Natural killer cell (primary cell): ENCODE measurements at places on chromosomes 13 and 19. TPM values are rescaled to one million over a fixed set of nuclear protein-coding genes. Genes with fewer than 3 reads are reported as not detected.

GRCh38 chr13:35530147-35530546 is 53.7 kb upstream of the MAB21L1 start:
- DNase-seq = no peak

GRCh38 chr13:20222553-20222952 is 9.6 kb downstream of the GJB6 start:
- no peak for DNase-seq

- no peak for DNase-seq
Measured at GRCh38 chr19:38993271-38993670, 17.7 kb upstream of the FBXO17 start.

GRCh38 chr13:47112205-47112902 is 215.5 kb upstream of the HTR2A start:
- DNase-seq = no peak

DNA sequence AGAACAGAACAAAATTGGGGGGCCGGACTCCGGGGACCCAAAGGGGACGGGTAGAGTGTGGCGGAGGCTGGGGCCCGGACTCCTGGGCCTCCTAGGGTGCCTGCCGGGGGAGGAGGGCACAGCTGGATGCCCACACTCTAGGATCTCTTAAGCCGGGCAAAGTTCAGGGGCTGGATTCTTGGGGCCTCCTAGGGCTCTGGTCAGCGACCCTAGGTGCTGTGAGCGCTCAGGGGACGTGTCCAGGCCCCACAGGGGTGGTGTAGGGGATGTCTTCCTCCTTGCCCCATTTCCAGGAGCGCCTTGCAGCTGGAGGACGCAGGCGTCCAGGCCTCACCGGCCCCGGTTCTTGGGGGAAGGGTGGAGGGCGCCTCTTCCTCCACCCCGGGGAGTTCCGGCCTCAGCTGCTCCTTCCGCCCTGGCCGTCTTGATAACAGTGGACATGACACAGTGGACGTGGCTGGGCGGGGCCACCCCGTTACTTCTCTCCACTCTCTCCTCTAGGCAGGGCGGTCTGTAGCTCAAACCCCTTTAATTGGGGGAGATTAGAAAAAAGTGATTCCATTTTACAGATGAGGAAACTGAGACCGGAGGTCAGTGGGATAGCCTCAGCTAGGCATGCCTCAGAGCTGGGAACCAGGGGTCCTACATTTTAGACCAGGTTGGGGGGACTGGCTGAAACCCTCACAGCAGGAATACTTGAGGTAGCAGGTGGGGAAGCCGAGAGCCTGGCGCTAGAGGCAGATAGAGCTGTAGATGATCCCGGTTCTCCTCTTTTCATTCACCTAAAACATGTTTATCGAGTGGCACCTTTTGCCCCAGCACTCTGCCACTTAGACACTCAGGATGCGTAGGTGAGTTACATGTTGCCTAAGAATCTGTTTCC is 705 bp downstream of the STXBP2 start:
- DNase-seq = peak; percentile 39

GRCh38 chr13:109784590-109785140 is 1.7 kb downstream of the IRS2 start:
- peak; percentile 79 for DNase-seq

DNA sequence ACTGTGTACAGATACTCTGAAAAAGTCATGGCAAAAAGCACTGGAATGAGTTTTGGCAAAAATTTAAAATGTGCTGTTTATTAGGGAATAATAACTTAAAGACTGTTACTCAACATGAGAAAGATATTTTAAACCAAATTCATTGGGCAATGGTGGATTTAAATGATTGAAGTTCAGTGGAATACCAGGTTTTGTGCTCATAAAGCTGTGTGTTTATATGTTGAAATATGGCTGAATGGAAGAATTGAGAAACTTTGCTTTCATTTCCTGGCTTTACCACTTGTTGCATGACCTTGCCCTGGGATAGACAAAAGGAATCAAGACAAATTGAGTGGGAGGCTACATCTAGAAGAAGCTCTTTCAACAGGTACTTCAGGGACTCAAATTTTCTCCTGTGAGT is 246.4 kb downstream of the GPC5 start:
- no peak for DNase-seq

DNA sequence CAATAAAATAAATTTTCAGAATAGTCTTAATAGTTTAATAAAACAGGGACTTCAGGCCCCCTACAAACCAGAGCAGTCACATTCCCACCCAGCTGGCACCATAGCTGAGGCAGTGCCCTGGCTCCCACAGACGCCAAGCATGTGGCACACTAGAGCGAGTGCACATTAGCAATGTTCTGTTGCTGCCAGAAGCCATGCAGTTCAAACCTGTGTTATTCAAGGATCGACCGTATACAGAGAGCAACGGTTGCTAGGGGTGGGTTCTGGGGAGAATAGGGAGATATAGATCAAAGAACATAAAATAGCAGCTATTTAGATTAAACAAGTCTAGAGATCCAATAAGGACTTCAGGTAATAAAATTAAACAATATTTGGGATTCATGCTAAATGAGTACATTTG is 419.3 kb upstream of the KLHL1 start:
- DNase-seq = no peak

DNA sequence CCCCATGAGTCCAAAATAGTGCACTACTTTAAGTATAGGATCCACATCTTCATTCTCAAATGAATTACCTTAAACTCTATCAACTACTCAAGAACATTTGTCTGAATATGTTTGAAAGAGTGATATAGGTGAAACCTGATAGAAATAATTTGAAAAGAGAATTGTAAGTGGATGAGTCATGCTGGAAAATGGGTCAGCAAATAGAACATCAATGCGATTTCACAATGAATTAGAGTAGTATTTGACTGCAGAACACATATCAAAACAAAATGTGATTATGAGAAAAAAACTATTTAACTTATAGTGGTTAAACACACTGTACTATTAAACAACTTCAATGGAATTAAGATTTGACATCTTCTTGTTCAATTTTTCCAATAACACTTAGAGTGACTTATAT is 300.6 kb upstream of the KLHL1 start:
- no peak for DNase-seq

- no peak for DNase-seq
Measured at GRCh38 chr13:84873951-84874350, 925.3 kb downstream of the SLITRK6 start.

DNA sequence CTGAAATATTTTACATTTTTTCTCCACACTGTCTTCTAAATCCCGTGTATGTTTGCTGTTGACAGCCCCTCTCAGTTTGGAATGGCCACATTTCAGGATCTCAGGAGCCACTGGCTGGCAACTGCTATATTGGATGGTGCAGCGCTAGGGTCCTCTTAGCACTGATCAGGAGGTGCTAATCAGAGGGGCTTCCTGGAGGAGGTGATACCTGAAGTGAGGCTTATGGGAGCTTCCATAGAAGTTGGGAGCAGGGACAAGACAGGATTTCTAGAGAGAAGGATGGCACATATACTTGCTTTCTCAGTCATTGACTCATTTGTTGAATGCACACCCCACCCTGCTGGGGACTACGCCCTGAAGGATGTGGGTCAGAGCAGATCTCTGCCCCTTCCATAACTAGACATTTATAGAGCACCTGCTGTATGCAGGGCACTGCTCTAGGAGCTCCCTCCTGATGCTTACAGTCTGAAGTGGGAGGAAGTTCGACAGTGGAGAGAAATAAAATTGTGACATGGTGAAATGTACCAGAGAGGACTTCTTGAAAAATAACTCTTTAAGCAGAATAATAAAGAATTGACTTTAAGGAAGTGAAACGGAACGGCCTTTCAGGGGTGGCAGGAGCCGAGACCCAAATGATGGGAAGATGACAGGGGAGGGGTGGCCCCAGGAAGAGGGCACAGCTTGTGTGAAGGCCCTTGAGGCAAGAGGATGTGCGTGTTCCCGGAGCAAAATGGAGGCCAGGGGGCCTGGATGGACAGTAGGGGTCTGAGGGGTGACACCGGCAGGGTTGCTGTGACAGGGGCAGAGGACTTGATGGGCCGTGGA is 13.1 kb downstream of the AP2A1 start:
- no peak for DNase-seq

GRCh38 chr13:71621174-71622124 is 245.6 kb downstream of the DACH1 start:
- DNase-seq = no peak

GRCh38 chr13:30453727-30454126 is 12.0 kb downstream of the HMGB1 start:
- no peak for DNase-seq

- no peak for DNase-seq
Measured at GRCh38 chr19:29855741-29856500, 44.1 kb downstream of the CCNE1 start.

GRCh38 chr19:6707658-6708018 is 12.8 kb downstream of the C3 start:
- no peak for DNase-seq

DNA sequence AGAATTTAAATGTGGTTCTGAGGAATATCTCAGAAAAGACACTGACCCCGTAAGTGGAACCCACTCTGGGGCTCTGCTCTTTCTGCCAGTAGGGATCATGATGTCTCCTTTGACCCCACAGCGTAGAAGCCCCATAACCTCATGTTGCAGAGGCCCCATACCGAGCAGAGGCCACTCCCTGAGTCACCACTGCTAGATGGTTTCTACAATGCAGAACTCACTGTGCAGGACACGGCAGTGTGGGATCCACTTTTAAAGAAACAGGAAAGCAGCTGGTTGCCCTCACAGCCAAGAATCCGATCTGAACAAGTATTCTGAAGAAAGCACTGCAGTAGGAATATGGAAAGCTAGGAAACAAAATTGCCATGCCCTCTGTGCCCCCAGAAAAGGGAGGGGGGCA is 4.2 kb downstream of the SLC7A1 start:
- no peak for DNase-seq

DNA sequence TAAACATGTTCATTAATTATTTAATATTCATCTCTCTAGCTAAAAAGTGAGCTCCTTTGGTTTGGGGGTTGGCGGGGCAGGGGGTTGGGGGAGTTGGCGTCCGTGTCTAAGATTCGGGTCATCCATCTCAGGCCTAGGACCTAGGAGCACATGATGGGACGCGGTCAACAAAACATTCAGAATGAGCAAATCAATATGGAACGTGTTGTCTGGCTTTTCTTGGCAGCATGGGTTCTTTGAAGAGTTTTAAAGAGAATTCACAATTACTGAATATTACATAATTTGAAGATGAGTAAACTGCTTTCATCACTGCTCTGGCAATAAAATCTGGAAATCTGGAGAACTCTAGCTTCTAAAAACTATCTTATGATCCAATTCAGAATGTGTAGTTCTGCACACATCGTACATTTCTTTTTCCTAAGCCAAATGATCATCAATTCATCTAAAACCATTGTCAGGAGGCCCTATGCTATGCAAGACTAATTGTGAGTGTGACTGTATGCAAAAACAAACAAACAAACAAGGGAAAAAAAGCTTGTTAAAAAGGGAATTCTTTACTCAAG is 5.4 kb upstream of the ARGLU1 start:
- no peak for DNase-seq

PROZ gene
- total RNA-seq = not detected

WTIP gene
- 0.45 TPM for total RNA-seq

TGFBR3L gene
- total RNA-seq = 3.5 TPM

IL11 gene
- total RNA-seq = 0.35 TPM

MISP gene
- total RNA-seq = not detected

PSG2 gene
- total RNA-seq = not detected

SH2D3A gene
- 15.3 TPM for total RNA-seq

ERFL gene
- 2.1 TPM for total RNA-seq

FGF21 gene
- total RNA-seq = not detected

KIR2DL1 gene
- 39.5 TPM for total RNA-seq

LGI4 gene
- total RNA-seq = 0.49 TPM
